ENCODE measurements at places on chromosomes 1 and 21. TPM values are rescaled to one million over a fixed set of nuclear protein-coding genes. Genes with fewer than 3 reads are reported as not detected.

Gene SH2D1B
- 0.10 TPM for total RNA-seq

Gene ZYG11B
- 8.4 TPM for total RNA-seq

Gene UBE2U
- total RNA-seq: not detected

- no peak for DNase-seq
Measured at GRCh38 chr1:20551161-20551560, 1.2 kb upstream of the FAM43B start.

GRCh38 chr1:219790834-219791615, 137.3 kb downstream of the SLC30A10 start:
- no peak for DNase-seq

- DNase-seq: no peak
Measured at GRCh38 chr21:42378418-42378817, 12.1 kb upstream of the TFF1 start.

Gene ETV3
- 51.3 TPM for total RNA-seq

DNA sequence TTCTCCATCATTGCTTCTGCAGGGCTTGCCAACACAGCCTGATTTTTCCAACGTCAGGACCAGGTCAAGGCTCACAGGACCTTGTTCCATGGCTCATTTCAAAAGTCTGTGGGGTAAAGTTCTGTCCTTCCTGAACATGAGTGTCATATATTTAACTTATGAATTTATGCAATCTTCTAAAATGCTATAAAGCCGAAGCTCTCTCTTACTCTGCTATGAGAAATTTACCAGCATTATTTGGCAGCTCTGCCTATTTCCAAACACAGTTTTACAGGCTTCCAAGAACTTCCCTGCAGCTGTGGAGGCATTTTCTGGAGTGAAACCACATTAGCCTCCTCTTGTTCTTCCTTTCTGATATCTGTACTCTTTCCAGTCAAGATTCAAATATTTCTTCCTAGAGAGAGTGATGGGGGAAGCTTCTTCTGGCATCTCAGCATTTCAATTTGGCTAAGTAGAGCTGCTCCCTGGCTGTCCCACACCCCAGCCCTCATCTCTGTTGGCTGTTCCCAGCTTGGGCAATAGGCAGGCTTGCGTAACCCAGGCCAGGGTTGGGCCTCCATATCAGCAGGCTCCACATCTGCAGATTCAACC, 15.6 kb upstream of the HMGCS2 start:
- DNase-seq: no peak

Gene MINDY1
- total RNA-seq: 12.0 TPM

- no peak for DNase-seq
Measured at GRCh38 chr1:232922485-232922884, 27.9 kb upstream of the NTPCR start.

Gene ZSWIM5
- total RNA-seq: 0.15 TPM

- DNase-seq: no peak
Measured at GRCh38 chr1:54355931-54356679, 50.1 kb downstream of the SSBP3 start.

GRCh38 chr1:43034778-43035177, 76.1 kb upstream of the SLC2A1 start:
- DNase-seq: no peak

GRCh38 chr1:33222381-33222780, 33.9 kb upstream of the ZNF362 start:
- DNase-seq: no peak

- no peak for DNase-seq
Measured at GRCh38 chr1:170445096-170445495, 86.9 kb upstream of the GORAB start.

DNA sequence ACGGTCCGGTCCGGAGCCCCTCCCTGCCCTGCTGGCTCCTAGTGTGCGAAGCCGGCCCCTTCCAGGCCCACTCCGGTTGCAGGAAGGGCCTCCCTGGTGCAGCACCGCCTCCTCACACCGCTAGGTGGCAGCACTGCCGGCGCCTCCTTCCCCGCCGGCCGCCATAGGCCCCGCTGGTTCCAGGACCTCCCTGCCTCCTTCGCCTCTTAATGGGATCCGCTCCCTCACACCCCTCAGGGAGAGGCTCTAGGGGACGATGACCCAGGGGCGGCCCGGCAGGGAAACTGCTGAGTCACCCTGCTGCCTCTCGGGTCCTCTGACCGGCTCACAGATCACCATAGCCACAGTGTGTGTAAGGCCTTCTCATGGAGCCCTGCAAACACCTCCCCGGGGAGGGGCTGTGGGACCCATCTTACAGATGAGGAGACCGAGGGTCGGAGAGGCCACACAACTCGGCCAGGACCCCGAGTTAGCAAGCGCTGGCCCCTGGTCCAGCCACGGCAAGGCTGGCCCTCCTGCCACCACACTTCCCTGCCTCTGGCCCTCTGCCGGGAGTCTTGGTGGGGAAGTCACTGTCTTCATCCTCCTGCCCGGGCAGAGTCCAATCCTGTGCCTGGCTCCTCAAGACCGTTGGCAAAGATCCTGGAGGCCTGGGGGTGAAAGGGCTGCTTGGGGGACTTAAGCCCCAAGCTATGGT, 1.6 kb upstream of the AJAP1 start:
- DNase-seq: peak; percentile 30

GRCh38 chr1:24236789-24237371, 49.8 kb upstream of the IFNLR1 start:
- DNase-seq: no peak

GRCh38 chr1:23963617-23964234, 4.1 kb downstream of the PNRC2 start:
- no peak for DNase-seq

Gene ITGB2
- total RNA-seq: 294 TPM

- DNase-seq: no peak
Measured at GRCh38 chr1:28928314-28928941, 14.1 kb downstream of the EPB41 start.

DNA sequence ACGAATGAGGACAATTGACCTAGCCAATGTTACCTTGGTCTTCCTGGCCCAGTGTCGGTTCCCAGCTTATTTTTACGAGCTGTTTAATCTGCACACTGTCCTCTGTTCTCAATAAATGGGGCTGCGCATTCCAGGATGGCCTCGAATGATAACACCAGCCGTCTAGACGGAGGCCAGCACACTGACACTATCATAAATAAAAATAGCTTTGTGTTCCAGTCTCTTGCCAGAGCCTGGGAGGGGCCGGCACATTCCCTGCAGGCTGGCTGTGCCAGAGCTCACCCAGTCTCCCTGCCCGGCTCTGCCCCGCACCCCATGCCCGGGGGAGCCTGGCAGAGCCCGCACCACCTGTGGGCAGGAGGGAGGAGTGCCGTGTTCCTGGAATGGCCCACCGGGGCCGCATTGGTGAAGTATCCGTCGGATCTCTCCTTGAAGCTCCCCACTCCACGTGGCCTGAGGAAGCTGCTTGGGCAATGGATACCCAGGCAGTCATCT, 92.1 kb downstream of the SPSB1 start:
- DNase-seq: no peak

GRCh38 chr1:19765623-19766022, 34.1 kb downstream of the TMCO4 start:
- no peak for DNase-seq

- DNase-seq: no peak
Measured at GRCh38 chr21:35323947-35324346, 274.8 kb upstream of the RUNX1 start.

Gene KDF1
- total RNA-seq: not detected

Gene GPR25
- total RNA-seq: not detected

GRCh38 chr1:14238472-14239307, 359.8 kb upstream of the KAZN start:
- no peak for DNase-seq

DNA sequence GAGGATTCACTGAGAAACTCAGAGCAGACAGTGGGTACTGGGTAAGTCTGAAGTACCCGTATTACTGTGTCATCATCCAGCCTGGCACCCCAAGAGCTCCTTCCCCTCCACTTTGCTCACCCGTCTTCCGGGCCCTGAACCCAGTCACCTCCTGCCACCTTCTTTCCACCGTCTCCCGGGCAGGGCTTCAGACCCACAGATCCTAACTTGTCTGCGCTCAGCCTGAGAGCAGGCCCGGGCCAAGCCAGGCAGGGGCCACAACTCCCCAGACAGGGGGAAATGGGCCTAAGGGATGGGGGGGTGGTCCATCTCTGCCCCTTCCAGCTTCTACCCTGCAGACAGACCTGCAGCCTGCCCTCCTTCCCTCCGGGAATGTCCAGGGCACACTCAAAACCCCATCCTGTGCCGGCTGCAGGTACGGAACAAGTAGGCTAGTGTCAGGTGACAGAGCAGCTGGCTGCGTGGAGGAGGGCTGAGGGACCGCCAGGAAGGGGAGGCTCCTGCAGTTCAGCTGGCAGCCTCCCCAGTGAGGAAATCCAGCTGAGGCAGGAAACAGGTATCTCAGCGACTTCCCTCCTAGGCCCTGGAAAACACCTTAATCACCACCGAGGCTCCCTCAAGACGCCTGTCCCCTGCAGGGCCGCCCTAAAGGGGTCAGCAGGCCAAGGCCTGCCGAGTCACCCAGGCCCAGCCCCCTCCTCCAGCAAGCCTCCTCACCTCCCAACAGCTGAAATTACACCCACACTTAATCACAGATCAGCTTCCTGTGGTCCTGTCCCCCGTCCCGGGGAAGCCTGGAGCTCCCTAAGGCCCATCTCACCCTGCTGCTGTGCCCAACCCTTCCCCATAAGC, 3.5 kb downstream of the HSPG2 start:
- no peak for DNase-seq

Gene OLIG2
- not detected for total RNA-seq

- no peak for DNase-seq
Measured at GRCh38 chr1:156117414-156118176, 3.1 kb downstream of the LMNA start.

Gene SLAMF8
- 0.69 TPM for total RNA-seq

Gene CIART
- total RNA-seq: 3.4 TPM

DNA sequence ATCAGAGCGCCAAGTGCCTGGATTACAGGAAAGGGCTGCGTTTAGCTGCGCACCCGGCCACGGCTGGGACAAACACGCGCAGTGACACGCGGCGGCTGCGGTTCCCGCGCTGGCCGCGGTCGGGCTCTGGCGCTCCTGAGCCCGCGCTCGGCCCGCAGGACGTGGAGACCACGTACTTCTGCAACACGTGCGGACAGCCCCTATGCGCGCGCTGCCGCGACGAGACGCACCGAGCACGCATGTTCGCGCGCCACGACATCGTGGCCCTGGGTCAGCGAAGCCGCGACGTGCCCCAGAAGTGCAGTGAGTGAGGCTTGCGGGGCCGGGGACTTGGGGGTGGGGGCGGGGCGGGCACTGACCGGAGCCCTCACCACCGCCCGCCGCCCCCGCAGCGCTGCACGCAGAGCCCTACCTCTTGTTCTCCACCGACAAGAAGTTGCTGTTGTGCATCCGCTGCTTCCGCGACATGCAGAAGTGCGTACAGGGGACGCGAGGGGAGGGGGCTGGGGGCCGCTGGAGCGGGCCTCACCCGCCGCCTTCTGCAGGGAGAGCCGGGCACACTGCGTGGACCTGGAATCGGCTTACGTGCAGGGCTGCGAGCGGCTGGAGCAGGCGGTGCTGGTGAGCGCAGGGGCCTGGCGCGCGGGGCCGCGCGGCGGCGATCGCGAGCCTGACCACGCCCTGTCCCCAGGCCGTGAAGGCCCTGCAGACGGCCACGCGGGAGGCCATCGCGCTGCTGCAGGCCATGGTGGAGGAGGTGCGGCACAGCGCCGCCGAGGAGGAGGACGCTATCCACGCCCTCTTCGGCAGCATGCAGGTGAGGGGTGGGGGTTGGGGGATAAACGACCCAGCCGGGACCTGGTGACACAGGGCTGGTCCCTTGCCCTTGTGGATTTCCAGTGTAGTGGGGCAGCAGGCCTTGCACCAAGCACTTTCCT, 3.1 kb downstream of the RNF207 start:
- no peak for DNase-seq

GRCh38 chr1:39255222-39255621, 50.7 kb downstream of the MACF1 start:
- no peak for DNase-seq

GRCh38 chr1:171107262-171107940, 16.7 kb downstream of the FMO3 start:
- DNase-seq: no peak

DNA sequence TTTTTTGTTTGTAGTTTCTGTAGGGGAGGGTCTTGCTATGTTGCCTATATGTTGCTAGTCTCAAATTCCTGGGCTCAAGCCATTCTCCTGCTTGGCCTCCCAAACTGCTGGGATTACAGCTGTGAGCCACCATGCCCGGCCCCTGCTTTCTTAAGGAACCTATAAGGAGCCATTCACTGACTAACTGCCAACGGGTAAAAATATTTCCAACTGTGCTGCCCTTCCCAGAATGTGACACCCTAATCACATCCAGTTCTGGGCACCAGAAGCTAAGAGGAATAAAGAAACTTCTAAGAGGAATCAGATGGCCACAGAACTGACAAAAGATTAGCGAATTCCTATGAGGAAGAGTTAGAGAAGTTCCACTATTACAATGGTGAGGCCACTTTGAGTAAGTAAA, 6.4 kb downstream of the SYPL2 start:
- no peak for DNase-seq

DNA sequence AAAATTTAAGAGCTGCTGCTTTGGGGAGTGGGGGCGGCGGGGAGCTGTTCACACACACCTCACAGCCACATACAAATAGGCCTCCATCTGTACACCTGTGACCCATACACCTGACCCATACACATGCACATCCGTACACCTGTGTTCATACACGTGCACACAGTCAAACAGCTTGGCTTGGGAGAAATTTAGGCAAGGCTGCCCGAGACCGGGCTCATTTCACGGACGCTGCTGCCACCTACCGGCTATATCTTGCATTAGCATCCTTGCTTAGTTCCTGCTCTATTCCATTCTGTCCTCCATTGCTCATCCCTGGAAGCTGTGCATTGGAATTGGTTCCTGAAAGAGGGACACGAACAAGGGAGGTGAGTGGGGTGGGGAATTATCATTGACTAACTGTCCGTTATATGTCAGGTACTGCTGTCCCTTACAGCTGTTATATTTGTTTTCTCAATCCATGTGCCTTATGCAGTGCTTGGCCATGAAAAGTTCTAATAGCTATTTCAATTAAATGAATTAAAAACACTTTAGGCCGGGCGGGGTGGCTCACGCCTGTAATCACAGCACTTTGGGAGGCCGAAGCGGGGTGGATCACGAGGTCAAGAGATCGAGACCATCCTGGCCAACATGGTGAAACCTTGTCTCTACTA, 37.1 kb upstream of the EPB41 start:
- DNase-seq: peak; percentile 54

DNA sequence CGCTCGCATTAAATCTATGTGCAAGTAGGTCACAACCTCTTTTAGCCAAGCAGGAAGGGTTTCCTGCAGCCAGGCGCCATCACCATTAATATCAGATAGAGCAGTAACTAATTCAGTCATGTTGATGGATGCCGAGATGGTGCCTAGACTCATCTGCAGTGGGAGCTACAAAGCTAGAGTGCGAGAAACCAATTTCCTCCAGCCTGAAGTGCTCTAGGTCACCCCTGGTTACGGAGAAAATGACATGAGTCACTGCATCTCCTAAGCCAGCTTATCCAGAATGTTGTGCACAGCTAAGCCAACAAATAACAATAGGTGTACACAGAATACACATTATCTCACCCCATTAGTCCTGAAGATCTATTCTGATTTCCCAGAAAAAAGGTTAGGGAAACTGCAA, 36.0 kb downstream of the OVAAL start:
- DNase-seq: no peak

Data from activated T-helper 1 cell treated with anti-CD3 and anti-CD28 coated beads, Interleukin-12 subunit alpha, Interleukin-12 subunit beta, Interleukin-2, Interleukin-4 antibody, amounts not matched to agents 30 ng/mL and 10 ng/mL and 1 ng/mL, durations not matched to agents 14 hours and 24 hours and 36 hours (primary cell).